NCI-H1930 (cell line): ENCODE measurements at places on chromosomes 16 and 17.

GRCh38 chr17:39716879-39717536 lies 13.3 kb downstream of the MIEN1 start:
- no peak for DNase-seq

- no peak for DNase-seq
These were observed 14.6 kb downstream of the CACNA1H start for GRCh38 chr16:1167276-1168107.

DNA sequence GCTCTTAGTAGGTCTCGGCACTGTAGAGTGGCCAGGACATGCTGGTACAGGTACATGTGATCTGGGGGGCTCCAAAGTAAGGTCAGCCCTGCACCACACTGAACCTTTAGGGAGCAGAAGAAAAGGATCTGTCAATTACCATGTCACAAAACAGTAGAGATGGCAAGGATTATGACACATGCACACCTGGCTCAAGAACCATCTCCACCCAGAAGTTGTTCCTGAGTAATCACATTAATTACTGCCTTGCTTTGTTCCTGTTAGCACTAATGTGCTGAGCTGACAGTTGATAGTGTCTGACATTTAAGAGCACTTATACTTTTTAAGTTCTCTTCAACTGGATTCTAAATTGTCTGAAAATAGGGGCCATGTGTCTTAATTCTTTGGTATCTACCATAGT lies 9.5 kb downstream of the BLTP2 start:
- no peak for DNase-seq

DNA sequence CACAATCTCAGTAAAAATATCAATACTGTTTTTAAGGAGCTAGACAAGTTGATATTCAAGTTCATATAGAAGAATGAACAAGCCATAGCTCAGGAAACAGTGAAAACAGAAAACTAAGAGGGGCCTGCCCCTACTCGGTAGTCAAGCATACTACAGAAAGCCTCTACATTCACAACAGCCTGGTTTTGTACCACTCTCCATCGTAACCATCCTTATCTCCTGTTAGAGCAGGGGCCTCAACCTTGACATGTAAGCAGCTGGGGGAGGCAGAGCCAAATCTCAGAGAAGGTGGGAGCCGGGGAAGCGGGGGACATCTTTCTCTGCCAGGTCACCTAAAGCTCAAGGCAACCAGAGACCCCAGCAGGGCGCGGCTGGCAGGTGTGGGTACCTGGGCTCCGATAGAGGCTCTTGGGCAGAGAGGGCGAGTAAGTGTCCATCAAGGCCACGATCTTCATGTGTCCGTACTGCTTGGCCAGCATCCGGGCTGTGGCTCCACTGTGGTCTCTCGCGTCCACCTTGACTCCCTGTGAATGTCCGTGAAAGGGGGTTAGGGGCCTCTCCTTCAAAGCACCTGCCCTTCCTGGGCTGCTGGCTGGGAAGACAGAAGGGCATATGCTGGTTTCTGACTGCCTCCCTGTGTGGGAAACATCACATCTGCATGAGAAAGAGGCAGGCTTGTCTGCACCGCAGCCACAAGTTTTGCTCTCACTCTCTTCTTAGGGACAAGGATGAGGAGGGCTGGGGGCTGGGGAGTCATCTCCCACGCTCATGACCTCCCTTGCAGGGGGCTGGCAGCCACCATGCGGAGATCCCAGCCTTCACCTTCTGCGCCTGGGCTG lies 20.2 kb downstream of the ANKS3 start:
- DNase-seq = no peak

GRCh38 chr17:78899361-78900260 lies 3.4 kb downstream of the CEP295NL start:
- no peak for DNase-seq

- no peak for DNase-seq
These were observed 64.2 kb downstream of the SLC39A11 start for GRCh38 chr17:73028299-73028755.

DNA sequence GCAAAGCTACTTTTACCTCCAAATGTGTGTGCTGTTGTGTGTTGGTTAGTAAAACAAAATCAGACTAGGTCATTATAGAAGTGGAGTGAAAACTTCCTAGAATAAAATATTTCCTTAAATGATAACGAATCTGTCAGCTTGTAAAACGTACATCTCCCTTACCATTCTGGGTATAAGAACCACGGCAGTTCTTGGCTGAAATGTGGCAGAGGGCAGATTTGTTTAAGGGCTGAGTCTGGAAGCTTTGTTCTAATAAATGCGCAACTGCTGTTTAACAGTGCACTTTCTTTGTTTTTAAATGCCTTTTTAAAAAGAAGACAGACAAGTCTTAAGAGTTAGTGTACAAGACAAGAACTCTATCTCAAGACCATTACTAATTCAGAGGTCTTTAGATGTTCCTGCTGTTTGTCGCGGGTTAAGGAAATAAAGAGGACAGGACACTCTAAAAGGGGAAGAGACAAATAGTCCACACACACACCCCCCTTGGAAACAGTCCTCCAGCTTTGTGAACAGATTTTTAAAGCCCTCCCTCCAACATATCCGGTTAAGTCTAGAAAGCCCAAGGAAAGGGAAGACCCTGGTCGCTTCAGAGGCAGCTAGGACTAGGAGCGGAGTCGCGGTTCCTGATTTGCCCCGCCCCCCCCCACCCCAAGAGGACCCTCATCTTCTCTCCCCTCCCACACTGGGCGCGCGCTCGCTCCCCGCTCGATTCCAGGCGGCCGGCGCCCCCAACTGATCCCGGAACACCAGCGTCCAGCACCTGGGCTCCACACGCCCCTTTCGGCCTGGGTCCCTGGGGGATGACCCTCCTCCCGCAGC lies 658 bp downstream of the SYNRG start:
- DNase-seq = peak; percentile 58

GRCh38 chr17:40859536-40859935 lies 7.5 kb downstream of the KRT12 start:
- no peak for DNase-seq

GRCh38 chr16:68128577-68129305 lies 43.6 kb downstream of the NFATC3 start:
- DNase-seq = no peak

DNA sequence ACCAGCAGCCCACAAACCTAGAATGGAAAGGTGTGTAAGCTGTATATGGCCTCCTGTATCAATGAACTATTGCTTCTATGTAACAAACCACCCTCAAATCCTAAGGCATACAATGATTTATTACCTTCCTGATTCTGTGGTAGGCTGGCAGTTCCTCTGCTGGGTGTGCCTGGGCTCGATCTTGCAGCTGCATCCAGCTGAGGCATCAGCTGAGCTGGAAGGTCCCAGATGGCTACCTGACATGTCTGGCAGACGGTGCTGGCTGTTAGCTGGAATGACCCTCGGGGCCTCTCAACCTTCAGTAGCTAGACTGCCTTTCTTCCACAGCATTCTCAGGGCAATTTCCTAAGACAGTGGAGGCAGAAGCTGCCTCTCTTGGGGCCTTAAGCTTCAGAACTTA lies 152.7 kb downstream of the RAB11FIP4 start:
- DNase-seq = no peak

DNA sequence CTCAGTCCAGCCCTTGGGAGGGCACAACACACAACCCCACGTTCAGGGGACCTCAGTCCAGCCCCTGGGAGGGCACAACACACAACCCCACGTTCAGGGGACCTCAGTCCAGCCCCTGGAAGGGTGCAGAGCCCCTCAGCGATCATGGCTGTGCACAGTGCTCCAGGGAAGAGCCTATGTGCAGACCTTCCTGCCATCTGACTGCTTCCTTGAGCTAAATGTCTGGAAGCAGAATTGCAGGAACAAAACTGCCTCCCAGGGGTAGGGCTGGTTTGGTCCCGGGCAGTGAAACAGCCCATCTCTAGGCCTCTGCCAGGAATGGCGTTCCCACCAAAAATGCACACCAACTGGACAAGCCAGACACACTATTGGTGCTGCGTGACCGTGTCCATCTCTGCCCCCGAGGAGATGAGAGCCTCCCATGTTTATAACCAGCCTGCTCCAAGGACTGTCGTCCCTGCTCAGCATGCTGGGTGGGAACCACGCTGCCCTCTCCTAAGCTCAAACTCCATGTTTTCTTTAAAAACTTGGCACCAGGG lies 44.0 kb downstream of the ZNF276 start:
- DNase-seq = no peak

GRCh38 chr17:76543826-76544545 lies 4.1 kb downstream of the PRCD start:
- DNase-seq = no peak

DNA sequence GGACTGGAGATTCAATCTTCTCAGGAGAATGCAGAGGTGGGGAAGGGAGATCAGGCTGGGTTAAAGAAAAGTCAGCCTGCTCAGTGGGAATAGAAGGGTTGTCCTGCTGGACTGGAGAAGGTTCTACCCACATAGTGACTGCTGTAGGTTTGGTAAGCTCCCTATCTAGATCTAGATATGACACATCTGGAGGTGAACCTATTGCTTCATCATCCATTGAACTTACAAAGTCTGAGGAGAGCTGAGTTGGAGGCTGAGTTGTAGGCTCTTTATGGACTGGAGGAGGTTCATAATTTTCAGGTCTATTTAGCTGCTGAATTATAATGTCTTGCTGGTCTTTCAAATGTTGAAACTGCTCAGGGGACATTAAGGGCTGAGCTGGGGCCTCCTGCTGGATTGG lies 46.0 kb upstream of the NF1 start:
- DNase-seq = no peak

DNA sequence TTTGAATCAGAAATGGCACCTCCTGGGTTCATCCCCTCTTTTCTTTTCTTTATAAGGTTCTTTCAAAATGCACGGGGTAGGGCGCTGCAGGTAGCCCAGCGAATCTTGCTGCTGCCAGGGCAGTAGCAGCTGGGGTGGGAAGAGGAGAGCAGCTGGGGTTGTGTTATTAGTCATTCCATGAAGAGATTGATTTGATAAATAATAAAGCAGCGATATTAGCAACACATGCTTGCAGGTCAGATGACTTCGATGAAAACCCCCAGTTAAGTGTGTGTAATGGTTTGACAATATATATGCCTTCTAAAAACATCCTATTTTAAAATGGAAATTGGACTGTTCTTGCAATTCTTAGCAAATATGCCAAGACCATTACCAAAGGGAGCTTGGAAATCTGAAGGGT lies 200.7 kb downstream of the CCDC182 start:
- no peak for DNase-seq

DNA sequence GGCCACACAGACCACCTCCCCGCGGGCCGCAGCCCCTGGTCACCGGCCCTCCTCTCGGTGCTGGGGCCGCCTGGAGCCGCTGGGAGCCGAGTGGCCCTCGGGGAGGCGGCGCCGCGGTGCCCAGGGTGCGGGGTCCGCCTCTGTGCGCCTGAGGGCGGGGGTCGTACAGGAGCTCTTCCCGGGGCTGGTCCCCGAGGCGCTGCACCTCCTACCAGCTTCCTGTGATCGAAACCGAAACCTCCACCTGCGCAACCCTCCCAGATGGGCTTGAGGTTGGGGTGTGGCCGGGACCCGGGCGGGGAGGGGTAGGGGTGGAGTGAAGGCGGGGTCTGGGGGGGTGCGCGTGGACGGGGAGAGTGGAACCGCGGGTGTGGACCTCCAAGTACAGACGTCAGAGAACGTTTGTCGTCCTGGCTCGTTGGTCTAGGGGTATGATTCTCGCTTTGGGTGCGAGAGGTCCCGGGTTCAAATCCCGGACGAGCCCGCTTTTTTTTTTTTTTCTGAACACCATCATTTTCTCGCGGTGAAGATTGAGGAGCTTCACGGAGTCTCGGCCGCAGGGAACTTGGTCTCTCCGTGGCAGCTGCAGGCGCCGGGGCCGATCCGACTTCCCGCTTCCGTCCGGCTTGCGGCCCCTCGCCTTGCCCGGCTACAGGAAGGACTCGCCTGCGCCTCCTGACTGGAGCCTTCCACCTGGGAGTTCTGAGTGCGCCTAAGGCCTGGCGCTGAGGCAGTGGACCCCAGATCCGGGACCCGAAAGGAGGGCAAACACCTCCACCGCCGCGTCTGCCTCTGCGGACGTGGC lies 23.9 kb downstream of the ZNF213 start:
- peak; percentile 78 for DNase-seq

DNA sequence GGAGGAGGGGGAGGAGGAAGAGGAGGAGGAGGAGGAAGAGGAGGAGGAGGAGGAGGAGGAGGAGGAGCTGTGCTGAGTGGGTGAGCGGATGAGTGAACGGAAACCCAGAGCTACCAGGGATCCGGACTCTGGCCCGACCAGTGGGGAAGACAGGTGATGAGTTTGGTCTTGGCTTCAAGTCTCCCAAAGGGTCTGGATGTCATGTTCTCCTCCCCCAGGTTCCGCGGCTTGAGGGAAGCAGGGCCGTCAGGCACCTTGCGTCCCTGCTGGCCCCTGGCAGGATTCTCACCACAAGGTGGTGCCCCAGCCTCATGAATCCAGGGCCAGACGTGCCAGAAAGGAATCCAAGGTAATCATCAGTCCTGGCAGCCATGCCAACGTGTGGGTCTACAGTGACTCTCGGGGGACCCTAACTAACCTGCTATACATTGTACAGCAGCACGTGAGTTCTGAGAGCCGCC lies 13.5 kb upstream of the ABAT start:
- peak; percentile 80 for DNase-seq

GRCh38 chr17:8643855-8644506 lies 13.5 kb upstream of the MYH10 start:
- DNase-seq = no peak

- no peak for DNase-seq
These were observed 153.3 kb downstream of the CDH11 start for GRCh38 chr16:64968539-64968938.

DNA sequence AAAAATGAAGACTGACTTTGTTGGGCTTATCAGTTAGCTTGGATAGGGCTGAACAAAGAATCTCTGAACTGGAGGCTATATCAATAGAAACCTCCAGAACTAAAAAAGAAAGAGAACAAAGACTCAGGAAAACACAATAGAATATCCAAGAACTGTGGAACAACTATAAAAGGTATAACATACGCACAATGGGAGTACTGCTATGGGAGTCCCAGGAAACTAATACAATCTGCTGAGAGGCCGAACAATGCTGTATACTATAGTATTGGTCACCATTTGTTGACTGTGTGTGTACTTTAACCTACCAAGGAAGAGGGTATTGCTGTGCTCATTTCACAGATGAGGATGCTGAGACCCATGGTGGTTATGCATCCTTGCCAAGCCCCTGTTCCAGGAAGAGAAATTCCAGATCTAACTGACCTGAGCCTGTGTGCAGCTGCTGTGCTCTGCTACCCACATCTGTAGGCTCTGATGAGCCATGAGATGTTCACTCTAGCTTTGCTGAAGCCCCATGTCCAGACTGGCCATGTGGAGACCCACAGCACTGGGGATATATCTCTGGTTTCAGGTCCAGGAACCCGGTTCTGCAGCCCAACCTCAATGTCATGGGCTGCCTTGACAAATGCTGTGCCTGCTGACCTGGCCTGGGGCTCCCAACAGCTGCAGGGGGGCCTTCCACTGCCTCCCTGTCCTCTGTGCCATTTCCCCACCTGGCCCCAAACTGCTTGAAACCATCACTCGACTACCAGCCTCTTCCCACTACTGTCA lies 254.3 kb upstream of the TNRC6C start:
- no peak for DNase-seq

DNA sequence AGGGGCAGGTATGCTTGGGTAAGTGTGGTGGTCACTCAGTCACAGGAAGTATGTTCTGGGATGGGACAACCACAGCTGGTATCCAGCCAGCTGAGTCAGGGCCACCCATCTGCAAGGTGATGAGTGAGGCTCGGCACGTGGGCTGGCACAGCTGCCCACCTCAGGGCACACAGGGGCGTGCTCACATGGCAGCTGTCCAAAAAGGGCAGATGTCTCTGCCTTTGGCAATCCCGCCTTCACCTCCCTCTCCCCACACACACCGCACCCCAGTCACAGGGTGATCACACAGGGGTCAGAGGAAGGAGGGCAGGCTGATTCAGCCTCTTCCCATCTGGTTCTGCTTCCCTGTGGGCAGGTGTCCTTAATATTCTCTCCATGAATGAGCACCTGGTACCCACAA lies 85.9 kb upstream of the TOB1 start:
- no peak for DNase-seq

- DNase-seq = no peak
These were observed 2.7 kb downstream of the WDR90 start for GRCh38 chr16:651844-652243.
